ENCODE measurements at places on chromosomes 2 and 18.

GRCh38 chr2:43068631-43069517, 157.5 kb downstream of the ZFP36L2 start:
- no peak for DNase-seq

DNA sequence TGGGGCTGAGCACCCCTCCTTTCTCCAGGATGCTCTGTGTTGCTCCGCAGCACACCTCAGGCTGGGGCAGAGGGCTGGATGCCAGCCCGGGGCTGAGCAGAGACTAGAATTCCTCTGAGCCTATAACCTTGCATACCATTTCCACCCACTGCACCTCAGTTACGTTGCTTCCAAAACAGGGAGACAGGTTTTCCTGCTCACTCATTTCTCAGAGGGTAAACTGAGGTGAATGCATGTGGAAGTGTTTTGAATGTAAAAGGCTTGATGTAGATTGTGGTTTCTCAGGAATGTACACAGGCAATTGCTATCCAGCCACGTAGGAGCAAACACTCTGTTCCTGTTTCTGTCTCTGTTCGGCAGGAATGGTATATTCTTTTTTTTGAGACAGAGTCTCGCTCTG, 45.3 kb downstream of the EDAR start:
- DNase-seq: no peak

DNA sequence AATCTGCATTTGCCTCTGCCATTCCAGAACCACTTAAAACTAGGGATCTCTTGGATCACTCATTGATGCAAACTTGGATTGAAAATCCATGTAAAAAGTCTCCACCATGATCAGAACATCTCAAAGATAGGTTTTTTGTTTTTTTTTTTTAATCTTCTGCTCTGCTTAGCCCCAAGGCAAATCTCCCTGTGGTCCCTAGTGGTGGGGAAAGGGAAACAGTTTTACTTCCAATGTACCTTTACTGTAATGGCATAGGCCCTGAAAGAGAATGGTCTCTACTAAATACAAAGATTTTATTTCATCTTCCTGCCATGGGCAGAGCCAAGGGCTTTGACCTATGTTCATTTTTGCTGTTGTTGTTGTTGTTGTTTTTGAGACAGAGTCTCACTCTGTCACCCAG, 78.4 kb downstream of the KANSL1L start:
- no peak for DNase-seq

- DNase-seq: no peak
Measured at GRCh38 chr2:102025016-102025501, 33.3 kb downstream of the IL1R2 start.

- no peak for DNase-seq
Measured at GRCh38 chr2:46804794-46805193, 110.8 kb downstream of the MCFD2 start.

DNA sequence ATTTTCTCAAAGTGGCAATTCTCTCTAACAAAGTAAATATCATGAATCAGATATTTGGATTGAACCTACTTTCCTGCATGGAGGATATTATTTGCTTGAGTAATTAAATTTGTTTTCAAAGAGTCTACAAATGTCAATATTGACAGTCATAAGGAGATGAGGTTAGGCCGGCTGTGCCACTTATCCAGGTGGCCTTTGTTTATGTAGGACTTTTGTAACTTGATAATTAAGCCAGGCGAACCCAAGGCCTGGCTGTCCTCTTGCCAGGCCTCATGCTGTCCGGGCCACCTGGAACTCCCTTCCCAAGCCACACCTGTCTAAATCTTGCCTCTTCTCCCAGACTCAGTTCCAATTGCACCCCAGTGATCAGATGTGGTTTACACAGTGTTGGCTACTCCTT, 255.2 kb downstream of the ACKR3 start:
- peak; percentile 85 for DNase-seq

- no peak for DNase-seq
Measured at GRCh38 chr2:20666304-20667150, at the start of gene GDF7. Gene GDF7, plus strand, starts transcription at chr2:20667144. Its CDS starts 96 bp downstream, at chr2:20667240.

DNA sequence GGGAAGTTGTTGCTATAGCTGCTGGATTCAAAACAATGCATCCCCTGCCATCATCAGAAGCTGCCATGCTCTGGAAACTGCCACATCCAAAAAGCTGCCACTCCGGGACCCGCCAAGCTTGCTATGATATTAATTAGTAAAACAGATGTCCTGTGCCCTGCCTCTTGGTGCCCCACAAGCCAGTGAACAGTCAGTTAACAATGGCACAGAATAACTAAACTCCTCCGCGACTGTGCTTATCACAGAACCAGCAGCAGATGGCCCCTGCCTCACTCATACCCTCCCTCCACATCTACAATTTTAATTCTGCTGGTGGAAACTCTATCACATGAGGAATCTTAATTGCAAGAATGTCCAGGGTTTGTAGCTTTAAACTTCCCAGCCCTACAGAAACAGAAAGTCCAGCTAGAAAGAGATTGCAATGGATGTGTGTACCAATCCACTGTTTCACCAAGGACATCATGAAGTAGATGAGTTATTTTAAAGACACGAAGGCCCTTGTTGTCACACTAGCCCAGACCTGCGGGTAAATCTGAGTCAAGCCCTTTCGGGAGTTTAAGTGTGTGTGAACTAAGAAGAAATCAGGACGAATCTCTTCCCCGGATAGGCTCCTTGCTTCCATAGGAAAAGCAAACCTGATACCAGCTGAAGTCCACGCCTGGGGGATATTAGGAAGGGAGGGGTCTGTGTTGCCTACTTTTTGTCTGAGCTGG, 7.4 kb upstream of the ACYP2 start:
- DNase-seq: peak; percentile 44

DNA sequence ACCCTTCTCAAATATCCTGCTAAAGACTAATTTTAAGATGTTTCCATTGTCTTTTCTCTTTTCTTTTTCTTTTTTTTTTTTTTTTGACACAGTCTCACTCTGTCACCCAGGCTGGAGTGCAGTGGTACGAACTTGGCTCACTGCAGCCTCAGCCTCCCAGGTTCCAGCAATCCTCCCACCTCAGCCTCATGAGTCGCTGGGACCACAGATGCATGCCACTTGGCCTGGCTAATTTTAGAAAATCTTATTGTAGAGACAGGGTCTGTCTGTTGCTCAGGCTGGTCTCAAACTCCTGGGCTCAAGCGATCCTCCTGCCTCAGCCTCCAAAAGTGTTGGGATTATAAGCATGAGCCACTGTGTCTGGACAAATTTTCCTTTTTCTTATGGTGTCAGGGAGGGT, 167.5 kb downstream of the MCFD2 start:
- no peak for DNase-seq

DNA sequence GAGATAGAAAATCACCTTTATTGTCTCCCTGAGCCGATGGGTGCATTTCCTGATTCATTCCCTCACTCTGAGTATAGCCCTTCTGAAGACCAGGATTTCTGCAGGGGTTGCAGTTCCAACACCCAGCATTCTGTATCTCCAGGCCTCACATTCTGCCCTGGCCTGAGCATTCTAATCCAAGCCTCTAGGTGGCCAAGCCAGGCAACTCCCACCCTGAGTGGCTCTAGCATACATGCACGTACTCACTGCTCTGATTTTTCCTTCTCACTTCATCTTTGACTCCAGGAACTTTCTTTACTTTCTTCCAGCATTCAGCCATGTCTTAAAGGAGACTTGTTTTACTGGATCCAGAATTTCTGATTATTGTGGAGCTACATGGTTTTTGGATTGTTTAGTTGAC, 100.7 kb upstream of the STK39 start:
- DNase-seq: peak; percentile 38

DNA sequence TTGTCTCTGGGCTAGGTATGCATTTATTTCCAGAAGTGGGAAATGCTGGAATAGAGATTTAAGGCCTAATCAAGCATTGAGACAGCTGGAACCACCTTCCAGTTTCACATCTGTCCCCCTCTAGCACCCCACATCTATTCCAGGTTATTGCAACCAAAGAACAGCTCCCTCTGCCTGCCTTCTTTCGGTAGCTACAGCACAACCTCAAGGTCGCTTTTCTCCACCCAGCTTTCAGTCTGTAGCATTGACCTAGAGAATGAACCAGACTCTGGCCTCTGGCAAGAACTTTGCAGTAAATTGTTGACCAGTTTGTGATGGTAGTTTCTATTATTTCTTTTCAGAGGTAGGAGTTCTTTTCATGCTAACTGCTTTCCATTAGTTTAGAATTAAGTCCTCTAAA, 484.2 kb downstream of the DLGAP1 start:
- no peak for DNase-seq

DNA sequence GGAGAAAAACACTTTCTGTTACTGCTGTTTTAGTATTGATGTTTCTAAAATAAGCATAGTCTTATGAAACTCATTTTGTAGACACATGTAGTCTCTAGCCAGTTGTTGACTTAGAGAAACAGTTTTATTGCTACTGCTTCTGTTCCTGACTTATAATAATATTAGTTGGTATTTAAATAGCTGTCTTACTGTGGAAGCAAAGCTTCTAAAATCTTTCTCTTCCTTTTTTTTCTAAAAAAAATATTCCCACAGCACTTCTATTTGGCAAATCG, 121.8 kb downstream of the MTX2 start:
- no peak for DNase-seq

DNA sequence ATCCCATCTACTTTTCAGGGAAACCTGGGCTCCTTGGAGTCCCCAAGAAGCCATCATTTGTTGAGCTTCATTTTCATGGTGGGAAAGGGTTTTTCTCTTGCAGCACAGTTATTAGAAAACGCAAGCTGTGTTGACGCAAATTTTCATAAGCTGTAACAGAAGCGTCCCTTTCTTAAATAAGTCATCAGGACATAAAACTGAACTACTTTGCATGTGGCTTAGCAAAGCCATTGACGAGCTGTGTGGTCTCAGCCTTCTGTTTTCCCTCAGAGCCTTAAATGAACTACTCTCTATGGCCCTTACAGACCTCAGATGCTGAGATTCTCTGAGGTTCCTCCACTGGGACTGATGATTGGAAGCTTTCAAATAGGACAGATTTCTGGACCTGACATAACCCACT, 85.1 kb downstream of the ARL4C start:
- DNase-seq: no peak

DNA sequence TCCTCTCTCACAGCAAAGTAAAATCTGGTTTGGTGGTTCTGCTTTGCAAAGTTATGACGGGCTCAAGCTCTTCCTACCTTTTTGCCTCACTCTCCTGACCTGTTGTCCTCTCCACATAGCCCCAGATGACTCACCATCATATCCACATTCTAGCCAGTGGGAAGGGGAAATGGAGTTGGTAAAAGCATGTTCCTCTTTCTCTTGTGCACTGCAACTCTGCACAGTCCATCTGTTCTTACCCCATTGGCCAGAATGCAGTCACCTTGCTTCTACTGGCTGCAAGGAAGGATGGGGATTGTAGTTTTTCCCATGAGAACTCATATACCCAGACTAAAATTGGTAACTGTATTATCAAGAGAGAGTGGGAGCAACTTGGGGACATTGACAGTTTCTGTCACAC, 50.4 kb upstream of the SMIM21 start:
- no peak for DNase-seq

- DNase-seq: no peak
Measured at GRCh38 chr2:101508636-101509035, 33.7 kb upstream of the RFX8 start.

DNA sequence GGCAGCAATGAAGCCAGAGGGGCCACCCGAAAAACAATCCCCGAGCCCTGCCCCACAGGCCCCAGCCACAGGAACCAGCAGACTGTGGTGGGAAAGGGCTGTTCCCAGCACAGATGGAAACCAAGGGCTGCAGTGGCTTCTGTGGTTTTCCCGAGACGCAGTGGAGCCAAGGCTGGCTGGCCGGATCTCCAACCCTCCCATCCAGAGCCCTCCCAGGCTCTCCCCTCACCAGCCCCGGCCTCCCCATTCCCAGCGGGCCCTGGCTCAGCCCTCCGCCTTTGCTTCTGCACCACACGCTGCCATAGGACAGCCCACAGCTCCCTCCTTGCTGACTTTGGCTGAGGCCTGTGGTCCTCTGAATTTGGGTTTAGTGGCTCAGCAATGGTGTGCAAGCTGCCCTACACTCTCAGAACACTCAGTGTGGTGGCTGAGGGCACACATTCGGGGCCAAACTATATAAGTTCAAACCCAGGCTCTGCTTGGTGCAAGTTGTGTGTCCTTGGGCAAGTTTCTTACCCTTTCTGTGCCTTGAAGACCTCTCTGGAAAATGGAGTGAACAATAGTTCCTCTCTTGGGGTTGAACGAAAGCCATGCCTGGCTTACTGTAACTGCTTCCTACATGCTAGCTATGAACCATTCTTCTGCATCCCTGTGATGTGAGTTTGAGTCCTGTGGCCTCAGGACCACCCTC, 200.1 kb downstream of the SMAD7 start:
- DNase-seq: no peak

GRCh38 chr2:108409768-108410167, 32.0 kb downstream of the SULT1C4 start:
- DNase-seq: no peak

DNA sequence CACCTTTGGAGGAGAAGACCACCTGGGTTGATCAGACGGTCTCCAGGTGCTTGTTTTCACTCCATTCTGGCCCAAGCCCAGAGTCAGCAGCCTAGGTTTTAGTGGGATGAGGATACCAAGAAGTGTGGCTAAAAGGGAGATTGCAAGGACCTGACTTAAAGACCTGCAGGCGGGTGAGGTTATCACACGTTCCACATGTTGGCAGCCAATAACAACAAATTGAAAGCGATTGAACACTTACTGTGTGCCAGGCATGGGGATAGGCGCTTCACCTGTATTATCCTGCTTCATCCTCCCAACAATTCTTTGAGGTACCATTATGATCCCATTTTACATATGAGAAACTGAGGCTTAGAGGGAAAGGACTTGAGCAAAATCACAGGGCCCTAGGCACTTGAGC, 5.0 kb downstream of the ARL4C start:
- no peak for DNase-seq

- DNase-seq: no peak
Measured at GRCh38 chr2:98015671-98016070, 19.9 kb upstream of the TMEM131 start.

DNA sequence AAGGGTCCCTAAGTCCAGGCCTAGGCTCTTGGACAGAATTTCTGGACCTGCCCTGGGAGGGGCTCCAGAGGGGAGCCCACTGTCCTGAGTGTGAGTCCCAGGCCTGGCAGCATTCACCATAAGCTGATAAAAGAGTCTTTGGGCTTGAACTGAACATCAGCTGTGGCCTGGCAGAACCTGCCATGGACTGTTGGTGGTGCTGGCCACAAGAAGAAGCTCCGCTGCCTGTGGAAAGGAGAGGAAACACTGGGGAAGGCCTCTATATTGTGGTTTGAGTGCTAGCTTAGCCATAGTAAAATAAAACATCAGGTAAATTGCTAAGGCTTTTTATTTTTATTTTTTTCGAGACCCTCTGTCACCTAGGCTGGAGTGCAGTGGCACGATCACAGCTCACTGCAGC, 20.9 kb upstream of the BAZ2B start:
- DNase-seq: no peak

DNA sequence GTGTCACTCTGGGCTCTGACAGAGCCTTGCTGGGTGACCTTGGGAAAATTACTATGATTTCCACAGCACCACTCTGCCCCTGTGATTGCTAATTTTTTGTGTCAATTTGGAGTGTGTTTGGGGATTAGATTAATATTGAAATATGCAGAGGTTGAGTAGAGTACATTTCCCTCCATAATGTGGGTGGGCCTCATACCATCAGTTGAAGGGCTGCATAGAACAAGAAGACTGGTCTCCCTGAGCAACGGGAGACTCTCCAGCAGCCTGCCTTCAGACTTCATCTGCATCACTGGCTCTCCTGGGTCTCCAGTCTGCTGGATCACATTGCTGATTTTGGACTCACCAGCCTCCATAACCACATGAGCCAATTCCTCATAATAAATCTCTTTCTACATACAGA, 313.7 kb downstream of the TNS1 start:
- no peak for DNase-seq

Data from SHP77 (cell line).